Mammary microvascular endothelial cell (primary cell): ENCODE measurements at places on chromosomes 6 and 20. TPM values are rescaled to one million over a fixed set of nuclear protein-coding genes. Genes with fewer than 3 reads are reported as not detected.

MACROD2 gene
- 0.49 TPM in 1 of 2 replicates, not detected in the other for total RNA-seq

NDUFAF4 gene
- 27.4 and 33.3 TPM in 2 replicates for total RNA-seq

WFDC10A gene
- total RNA-seq = not detected in 2 replicates

VEGFA gene
- total RNA-seq = 7.6 and 7.8 TPM in 2 replicates

CRIP3 gene
- not detected in 2 replicates for total RNA-seq

C20orf204 gene
- total RNA-seq = 0.44 and 0.73 TPM in 2 replicates

LBP gene
- not detected in 2 replicates for total RNA-seq

OPN5 gene
- not detected in 2 replicates for total RNA-seq

SNAP91 gene
- 0.15 TPM in 1 of 2 replicates, not detected in the other for total RNA-seq

KHDC1L gene
- not detected in 2 replicates for total RNA-seq

SLC17A2 gene
- not detected in 2 replicates for total RNA-seq

SYNDIG1 gene
- not detected in 2 replicates for total RNA-seq

HIVEP2 gene
- total RNA-seq = 4.3 and 4.8 TPM in 2 replicates

OLIG3 gene
- not detected in 2 replicates for total RNA-seq

SLC35F1 gene
- total RNA-seq = not detected in 2 replicates

VWA7 gene
- 0.49 and 1.6 TPM in 2 replicates for total RNA-seq

ADAM33 gene
- total RNA-seq = not detected in 2 replicates

NINL gene
- total RNA-seq = 5.1 and 7.9 TPM in 2 replicates

IL20RA gene
- total RNA-seq = 0.15 TPM in 1 of 2 replicates, not detected in the other

AIF1 gene
- not detected in 2 replicates for total RNA-seq

MAS1 gene
- total RNA-seq = not detected in 2 replicates

PI16 gene
- 0.98 TPM in 1 of 2 replicates, not detected in the other for total RNA-seq

BMP7 gene
- total RNA-seq = not detected in 2 replicates

SERPINB6 gene
- total RNA-seq = 157 and 185 TPM in 2 replicates

PABPC1L gene
- total RNA-seq = 1.6 and 3.4 TPM in 2 replicates

ADGRB3 gene
- total RNA-seq = not detected in 2 replicates

NKAIN2 gene
- not detected in 2 replicates for total RNA-seq

RHAG gene
- total RNA-seq = not detected in 2 replicates

GSTA1 gene
- total RNA-seq = not detected in 2 replicates

LY6G6C gene
- total RNA-seq = not detected in 2 replicates

CAP2 gene
- 1.8 and 1.9 TPM in 2 replicates for total RNA-seq

FAM83B gene
- total RNA-seq = not detected in 2 replicates

RTN4IP1 gene
- total RNA-seq = 7.8 and 8.1 TPM in 2 replicates

NRSN1 gene
- total RNA-seq = not detected in 2 replicates
